ENCODE measurements at places on chromosomes 6 and 20.

DNA sequence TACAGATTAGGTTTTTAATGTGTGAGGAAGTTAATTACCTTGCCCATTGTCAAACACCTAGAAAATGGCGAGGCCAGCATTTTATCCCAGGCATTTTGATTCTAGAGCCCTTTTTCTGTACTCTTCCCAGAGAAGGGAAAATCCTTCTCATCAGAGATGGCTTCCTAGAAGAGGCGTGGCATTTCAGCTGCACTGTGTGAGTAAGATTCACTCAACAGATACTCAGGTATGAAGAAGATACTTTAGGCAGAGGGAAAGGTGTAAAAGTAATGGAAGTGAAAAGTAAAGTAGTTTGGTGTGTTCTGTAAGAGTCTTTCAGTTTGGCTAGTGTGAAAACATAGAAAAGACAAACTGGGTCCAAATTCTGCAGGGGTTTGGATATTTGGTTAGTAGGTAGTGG, 113.8 kb downstream of the MAP3K4 start:
- DNase-seq, result peak; percentile 69

GRCh38 chr6:88119769-88120168, 46.4 kb downstream of the CNR1 start:
- DNase-seq, result peak; percentile 20

GRCh38 chr6:151493161-151493803, 535 bp upstream of the CCDC170 start:
- DNase-seq, result no peak

DNA sequence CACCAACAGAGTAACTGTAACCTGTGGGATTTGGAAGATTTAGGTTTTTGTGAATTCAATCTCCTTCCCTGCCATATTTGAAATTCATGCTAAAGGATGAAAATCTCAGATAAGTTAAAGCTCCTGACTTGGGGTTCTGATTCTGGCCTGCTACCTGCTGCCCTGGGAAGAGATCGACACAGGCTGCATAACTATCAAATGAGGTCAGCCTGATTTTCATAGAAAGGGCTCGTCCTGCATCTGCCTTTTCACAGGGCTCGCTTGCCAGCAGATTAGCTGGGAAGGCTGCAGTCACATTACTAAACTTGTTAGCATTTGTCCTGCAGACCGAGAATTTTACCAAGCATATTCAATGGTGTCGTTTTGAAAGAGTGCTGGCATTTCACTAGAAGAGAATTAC, 14.6 kb downstream of the GCLC start:
- DNase-seq, result peak; percentile 70

DNA sequence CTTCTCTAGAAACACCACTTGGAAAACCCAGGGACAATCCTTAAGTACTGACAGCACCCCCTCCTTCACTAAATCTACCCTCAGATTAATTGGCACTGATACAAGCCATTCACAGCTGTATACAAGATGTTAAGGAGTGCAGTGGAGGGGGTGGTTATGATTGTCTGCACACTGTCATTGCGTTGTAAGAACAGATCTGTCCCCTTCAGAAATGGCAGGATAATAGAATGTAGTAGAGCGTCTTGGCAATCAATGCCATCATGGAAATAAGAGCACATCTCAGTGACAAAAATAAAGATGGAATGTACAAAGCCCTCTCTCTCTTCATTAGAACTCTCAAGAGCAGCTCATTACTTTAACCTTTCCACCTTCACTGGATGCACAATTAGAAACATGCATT, 324.9 kb upstream of the TBX18 start:
- DNase-seq, result no peak

- DNase-seq, result no peak
Measured at GRCh38 chr6:126145351-126145750, 159.0 kb downstream of the TRMT11 start.

DNA sequence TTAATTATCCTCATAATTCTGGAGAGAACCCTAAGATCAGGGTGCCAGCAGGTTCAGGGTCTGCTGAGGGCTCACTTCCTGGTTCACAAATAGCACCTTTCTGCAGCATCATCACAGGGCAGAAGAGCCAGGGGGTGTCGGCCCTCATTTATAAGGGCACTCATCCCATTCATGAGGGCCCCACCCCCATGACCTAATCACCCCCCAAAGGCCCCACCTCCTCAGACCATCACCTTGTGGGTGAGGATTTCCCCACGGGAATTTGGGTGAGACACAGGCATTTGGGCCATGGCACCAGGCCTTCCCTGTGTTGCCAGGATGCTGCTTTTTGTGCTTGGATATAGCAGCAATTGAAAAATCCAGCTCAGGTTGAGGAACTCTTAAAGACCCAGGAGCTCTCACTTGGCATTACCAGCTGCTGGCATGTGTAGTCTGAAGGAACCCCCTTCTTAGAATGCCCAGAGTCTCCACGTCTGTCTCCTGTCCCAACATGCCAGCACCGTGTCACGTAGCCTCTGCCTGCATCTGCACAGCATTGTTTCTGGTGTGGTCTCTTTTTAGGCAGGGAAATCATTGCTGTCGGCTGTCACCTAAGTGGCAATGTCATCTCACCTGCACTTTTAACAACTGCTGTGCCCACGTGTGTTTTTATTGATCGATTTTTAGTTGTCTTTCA, 71.5 kb downstream of the RPP40 start:
- peak; percentile 53 for DNase-seq

GRCh38 chr6:100706491-100706890, 174.6 kb downstream of the ASCC3 start:
- DNase-seq, result no peak

DNA sequence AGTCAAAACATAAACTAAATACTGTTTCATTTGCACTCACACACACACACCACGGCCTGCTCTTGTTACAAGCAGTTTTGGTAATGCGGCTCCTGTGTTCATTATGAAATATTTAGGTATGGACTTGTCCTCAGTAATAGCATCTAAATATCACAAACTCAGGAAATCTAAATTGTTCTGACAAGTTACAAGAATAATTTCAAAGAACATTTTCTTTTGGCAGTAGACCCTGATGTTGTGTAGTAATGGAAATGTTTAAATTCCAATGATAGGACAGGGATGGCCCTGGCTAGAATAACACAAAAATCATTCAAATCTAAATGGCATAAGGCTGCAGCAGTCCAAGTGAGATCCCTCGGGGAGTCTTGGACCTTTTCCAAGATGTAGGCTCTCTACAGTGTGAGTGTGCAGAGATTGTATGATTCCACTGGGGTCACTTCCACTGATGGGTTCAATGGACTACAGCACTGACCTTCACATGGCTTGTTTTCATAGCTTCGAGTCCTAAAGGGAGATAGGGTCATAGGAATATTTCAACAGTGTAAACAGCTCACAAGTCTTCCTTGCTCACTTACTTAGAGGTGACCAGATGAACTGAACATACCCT, 210.6 kb upstream of the PLCB4 start:
- DNase-seq, result no peak

- DNase-seq, result peak; percentile 79
Measured at GRCh38 chr20:10090588-10091166, 55.9 kb downstream of the ANKEF1 start.

DNA sequence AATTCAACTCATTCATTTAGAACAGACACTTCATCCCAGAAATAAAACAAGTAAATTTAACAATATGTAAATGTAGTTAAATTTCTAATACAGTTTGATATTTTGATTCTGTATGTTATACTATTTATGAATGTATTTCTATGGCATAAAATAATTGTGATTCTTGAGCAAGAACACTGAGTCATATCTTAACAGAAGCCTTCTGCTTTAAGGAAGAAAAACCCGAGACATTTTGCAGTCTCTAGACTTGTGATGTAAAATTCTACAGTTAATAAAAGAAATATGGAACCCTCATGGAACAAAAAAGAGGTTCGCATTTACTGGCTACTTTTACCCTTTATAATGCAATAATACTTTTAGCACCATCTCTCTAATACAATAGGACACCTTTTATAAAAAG, 47.9 kb upstream of the SCML4 start:
- DNase-seq, result no peak

DNA sequence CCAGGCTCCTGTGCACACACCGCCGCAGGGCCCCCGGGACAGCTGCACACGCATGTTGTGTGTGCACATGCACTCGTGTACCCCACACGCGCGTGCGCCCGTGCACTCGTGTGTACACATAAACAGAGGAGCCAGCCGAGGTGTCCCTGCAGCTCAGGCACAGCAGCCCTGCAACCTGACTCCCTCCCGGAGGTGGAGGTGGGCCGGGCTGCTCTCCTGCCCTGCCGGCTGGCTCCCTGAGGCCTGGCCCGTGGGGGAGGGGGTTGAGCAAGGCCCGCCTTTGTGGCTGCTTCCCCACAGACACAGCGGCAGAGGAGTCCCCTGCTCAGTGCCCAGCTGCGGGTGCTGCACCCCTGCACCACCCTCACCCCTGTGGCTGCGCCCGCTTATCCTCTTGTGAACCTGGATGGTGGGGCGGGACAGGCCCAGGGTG, 624 bp downstream of the RBBP8NL start:
- no peak for DNase-seq

- no peak for DNase-seq
Measured at GRCh38 chr6:170018422-170018935, 267.1 kb downstream of the ERMARD start.

DNA sequence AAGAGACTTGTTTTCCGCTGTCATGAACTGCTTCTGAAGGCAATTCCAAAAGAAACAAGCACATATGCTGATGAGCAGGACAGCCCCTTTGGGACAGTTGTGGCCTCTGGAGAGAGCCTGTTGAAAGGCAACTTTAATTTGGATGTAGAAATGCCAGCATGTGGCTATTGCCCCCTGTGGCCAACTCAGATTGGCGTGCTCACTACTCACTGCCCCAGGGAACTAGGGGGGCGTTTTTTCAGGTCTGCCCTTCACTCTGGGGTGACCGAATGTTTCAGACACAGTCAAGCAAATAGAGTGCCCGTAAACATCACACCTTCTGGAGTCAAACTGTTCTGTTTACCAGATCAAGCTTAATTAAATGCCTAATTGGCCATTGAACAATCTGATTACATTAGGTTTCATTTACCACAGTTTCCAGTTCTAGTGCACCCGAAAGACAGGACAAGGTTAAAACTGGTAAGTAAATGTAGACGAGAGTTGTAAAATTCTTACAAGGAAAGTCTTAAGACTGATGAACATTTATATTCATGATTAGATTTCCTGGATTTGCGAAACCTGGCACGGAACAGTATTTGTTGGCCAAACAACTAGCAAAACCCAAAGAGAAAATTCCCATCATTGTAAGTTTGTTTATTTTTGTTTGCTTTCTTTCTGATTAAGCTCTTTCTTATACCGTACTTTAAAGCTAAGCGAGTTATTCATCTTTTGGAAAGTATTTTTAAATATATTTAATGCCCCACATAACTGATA, 75.9 kb upstream of the SYNJ2 start:
- DNase-seq, result no peak

DNA sequence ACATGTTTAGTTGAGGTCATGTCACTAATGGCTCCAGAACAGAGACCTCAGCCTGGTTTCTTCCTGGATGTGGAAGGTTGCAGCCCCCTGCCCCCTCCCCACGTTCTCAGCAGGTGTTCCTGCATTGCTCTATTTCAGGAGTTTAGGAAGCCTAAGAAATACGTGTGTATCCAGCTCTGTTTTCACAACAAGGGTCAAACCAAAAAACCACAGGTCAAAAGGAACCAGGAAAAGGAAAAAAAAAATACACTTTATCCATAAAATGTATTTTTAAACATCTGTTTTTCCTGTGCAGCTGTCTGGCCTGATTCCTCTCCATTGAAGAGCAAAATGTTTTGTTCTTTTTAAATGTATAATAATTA, 107.9 kb upstream of the PLEKHG1 start:
- DNase-seq, result no peak

DNA sequence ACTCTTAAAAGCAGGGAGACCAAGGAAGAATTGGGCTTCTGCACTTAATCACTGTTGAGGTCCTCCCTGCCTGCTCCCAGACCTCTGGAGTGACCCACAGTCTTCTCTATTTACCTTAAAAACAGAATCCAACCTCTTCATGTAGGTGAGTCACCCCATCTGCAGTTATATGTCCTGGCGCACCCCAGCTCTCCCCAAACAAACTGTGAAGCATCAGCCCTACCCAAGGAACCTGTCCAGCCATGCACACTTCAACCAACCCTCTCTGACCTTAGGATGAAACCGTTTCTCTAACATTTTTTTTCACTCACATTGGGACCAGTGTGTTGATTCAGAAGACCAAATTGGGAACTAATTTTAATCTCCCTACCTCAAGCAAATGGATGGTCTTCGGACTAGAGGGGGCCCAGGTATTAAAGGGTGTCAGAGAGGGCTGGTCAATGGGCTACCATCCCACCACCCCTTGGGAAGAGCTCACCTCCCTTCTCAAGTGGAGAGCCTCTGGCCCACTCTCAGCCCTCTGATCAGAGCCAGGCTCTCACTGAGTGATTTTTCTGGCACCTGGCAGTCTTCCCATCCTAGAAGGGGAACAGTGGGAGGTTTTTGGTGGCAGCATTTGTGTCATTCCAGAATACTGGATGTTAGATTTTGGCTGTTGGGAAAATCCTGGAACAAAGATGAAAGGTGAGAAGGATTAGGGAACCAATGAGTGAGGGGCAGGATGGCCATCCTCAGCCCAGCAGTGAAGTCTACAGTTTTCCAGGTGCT, 203.6 kb downstream of the LRFN2 start:
- peak; percentile 51 for DNase-seq

GRCh38 chr6:112086744-112087135, 542 bp downstream of the TUBE1 start:
- DNase-seq, result peak; percentile 72

- DNase-seq, result no peak
Measured at GRCh38 chr6:133085896-133086295, 155.3 kb upstream of the EYA4 start.

GRCh38 chr6:84912472-84913322, 148.3 kb upstream of the TBX18 start:
- no peak for DNase-seq

- DNase-seq, result no peak
Measured at GRCh38 chr20:8512003-8512402, 379.9 kb downstream of the PLCB1 start.

DNA sequence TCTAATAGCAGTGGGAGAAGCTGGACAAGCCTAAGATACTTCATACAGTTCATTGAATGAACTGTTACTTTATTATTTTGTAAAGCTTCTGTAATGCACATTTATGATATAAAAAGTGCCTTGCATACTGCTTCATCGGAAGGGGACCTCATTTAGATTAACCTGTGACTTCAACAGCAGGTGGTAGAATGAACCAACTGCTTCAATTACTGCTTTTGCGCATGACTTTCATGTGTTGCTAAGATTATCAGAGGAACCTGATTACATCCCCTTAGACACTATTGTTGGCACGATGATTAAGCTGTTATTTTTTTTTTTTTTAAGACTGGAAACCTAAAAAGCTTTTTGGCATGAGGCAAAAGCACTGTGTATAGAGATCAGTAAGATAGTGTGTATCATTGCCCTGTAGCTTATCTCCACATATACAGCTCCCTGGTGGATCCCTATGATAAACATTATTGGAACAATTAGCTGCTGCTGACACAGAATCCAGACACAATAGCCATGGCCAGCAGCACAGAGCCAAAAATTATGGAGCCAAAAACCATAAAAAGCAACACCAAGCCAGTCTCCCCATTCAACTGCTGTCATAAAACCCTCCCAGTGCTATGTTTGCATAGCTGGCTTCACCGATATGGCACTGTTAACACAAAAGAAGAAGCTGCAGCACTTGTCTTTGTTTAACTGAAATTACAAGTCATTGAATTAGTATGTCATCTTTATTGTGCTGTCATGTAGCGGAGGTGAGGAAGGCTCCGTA, 731.6 kb upstream of the MMS22L start:
- DNase-seq, result no peak

GRCh38 chr6:87944541-87944954, 103.1 kb upstream of the SPACA1 start:
- peak; percentile 99 for DNase-seq

Data from epithelial cell of esophagus (primary cell).